ENCODE measurements at places on chromosomes 16 and 17. TPM values are rescaled to one million over a fixed set of nuclear protein-coding genes. Genes with fewer than 3 reads are reported as not detected.
A peak's percentile ranks its signal among the peaks of the same experiment; 100 is the strongest.

GRCh38 chr16:11583889-11584565 is 2.7 kb downstream of the LITAF start:
- peaks cover 56% of the 10 kb centered on the region for H3K4me1 ChIP-seq
- H3K27ac ChIP-seq, result peak overlapping the region; percentile 99
- H3K27me3 ChIP-seq, result no peaks in the 10 kb centered on the region
- no peak for DNase-seq
- H3K36me3 ChIP-seq, result no peaks in the 10 kb centered on the region

DNA sequence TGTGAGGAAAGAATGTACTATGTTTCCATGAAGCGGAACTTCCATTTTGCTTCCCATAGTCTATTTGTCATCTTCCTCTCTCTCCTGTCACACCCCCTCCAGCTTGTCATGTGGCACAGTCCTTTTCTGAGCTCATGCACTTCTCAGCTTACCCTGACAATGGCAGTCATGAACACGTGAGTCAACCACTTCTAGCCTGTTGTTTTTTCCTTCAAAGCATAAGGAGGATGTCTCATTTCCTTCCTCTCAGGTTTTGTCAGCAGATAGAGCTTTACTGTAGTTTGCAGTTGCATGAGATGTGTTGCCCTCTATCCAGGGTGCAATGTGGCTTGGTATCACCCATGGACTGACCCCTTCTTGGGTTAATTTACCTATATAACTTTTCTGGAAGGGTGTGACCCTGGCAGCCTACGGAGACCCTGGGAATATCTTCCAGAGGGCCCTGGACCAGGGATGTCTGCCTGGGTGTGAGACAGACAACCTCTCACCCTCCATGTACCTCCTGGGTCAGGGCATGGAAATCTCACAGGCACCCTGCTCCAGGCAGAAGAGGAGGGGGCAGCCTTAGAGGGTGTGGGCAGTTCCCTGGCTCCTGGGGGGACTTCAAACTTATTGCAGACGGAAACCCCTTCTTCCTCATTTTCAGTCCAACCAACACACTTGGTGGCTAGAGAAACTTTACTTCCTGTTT is 4.0 kb upstream of the ZNF267 start:
- H3K27ac ChIP-seq, result peak overlapping the region; percentile 49
- peak; percentile 82 for DNase-seq
- H3K36me3 ChIP-seq, result no peaks in the 10 kb centered on the region
- peaks cover 10% of the 10 kb centered on the region for H3K4me1 ChIP-seq
- H3K4me3 ChIP-seq, result no peak overlapping the region

GRCh38 chr16:27977966-27978365 is 85.5 kb downstream of the GSG1L start:
- no peak overlapping the region for H3K4me3 ChIP-seq
- no peaks in the 10 kb centered on the region for H3K4me1 ChIP-seq
- H3K27me3 ChIP-seq, result no peaks in the 10 kb centered on the region
- H3K36me3 ChIP-seq, result no peaks in the 10 kb centered on the region
- DNase-seq, result peak; percentile 31

CLEC10A gene
- 3.7 TPM for total RNA-seq

All from vagina (tissue), 2 donors.